ENCODE measurements at places on chromosomes 4 and X.

GRCh38 chr4:40506492-40506891 is 123.2 kb downstream of the RBM47 start:
- no peak for DNase-seq

DNA sequence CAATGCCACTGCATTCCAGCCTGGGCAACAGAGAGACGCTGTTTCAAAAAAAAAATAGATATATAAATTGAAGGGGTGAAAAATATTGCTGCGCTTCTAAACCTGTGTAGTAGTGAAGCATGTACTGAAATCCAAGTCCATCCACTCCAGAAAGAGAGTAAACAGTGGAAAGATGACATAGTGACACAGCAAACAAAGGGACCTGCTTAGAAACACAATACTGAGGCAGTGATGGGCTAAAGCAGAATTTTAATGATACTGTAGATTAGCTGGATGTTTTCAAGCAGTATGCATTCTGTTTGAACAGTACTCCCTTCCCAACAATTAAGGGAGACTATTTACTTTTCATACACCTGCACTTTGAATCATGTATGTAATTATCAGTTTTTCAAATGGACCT is 42.5 kb downstream of the TFDP3 start:
- DNase-seq: no peak

GRCh38 chr4:48905363-48906015 is 1.1 kb downstream of the OCIAD2 start:
- peak; percentile 45 for DNase-seq

GRCh38 chr4:48261281-48261680 is 8.4 kb downstream of the TEC start:
- no peak for DNase-seq

Measured in fibroblast of skin of back (primary cell).